ENCODE measurements at places on chromosomes 3 and 15.

DNA sequence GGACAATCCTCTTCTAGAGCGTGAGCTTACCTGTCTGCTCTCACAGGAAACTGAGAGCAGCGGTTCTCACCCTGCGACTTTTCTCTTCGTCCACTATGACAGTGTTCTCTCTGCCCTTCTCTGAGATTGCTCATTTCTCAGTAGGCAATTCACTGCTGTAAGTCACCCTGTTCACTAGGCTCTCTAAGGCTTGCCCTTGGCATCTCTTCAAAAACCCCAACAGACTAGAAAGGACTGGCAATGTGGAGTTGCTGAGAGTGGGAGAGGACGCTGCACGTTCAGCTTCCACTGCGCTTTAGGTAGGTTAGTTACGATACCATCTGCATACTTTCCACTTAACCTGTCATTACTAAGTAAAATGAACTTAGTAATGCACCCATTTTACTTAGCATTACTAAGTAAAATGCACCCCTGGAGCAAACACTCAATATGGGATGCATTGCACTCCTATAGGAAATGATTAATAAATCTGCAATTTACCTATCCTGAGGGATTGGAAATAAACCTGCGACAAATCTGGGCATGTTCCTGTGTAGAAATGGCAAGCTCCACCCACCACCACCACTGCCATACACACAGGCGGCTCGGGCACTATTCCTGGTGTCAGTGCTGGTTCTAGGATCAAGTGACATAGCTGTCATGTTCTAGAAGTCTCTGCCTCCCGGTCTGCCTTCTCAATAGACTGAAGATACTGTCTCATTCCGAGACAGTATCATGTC lies 21.4 kb downstream of the XPC start:
- no peak for DNase-seq

- no peak for DNase-seq
These were observed 80.3 kb downstream of the BDH1 start for GRCh38 chr3:197475514-197475913.

- no peak for DNase-seq
These were observed 31.6 kb downstream of the LRIG1 start for GRCh38 chr3:66469220-66469640.

DNA sequence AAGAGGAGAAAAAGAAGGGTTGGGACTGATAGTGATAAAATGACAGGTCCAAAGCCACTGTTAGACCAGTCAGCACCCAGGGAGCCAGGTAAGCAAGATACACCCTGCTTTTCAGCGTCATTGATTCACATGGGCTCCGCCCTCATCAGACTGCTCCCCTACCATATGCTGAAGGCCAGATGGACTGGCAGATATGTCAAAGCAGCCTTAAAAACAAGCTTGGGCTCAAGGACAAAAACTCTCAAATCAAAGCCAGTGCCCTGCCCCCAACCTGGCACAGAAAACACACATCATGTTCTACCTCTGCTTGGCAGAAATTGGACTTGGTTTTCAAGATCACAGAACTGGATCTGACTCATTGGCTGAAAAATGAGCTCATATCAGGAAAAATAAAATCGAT lies 33.4 kb downstream of the SH3BP5 start:
- no peak for DNase-seq

- peak; percentile 15 for DNase-seq
These were observed 9.3 kb downstream of the VEPH1 start for GRCh38 chr3:157493627-157494550.

DNA sequence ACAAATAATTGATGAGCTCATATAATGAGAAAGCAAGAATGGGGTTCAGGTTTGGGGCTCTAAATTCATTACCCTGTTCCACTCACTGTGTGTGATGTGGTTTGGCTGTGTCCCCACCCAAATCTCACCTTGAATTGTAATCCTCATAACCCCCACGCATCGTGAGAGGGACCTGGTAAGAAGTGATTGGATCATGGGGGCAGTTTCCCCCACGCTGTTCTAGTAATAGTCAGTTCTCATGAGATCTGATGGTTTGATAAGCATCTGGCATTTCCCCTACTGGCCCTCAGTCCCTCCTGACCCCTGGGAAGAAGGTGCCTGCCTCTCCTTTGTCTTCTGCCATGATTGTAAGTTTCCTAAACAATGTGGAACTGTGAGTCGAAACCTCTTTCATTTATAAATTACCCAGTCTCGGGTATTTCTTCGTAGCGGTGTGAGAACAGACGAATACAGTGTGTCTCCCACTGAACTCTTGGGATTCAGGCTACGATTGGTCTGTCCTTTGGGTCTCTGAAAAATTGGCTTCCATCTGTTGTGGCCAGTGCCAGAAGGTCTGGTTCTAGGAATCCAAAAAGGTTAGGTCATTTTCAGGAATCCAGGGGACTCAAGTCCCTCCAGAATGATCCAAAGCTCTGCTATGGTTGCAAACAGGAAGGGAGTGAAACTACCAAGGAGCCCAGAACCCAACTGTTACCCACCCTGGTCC lies 87.7 kb downstream of the XXYLT1 start:
- no peak for DNase-seq

DNA sequence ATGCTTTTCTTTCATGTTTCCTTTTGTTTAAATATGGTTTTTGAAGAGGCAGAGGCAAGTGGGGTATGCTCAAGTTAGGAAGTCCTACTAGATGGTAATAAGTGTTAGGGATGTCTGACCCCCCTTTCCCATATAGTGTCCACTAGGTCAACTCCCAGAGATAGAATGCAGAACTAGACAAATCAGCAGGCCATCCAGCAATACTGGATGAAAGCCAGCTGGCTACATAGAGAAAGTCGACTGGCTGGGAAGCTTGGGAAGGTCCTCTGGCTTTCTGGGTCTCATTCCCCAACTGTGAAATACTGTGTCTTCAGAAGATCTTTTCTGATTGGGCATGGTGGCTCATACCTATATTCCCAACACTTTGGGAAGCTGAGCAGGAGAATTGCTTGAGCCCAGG lies 113.8 kb downstream of the SNRK start:
- DNase-seq, result no peak

- no peak for DNase-seq
These were observed 12.3 kb downstream of the SPTBN5 start for GRCh38 chr15:41881550-41881919.

GRCh38 chr3:36259580-36259979 lies 120.7 kb upstream of the STAC start:
- DNase-seq, result no peak

DNA sequence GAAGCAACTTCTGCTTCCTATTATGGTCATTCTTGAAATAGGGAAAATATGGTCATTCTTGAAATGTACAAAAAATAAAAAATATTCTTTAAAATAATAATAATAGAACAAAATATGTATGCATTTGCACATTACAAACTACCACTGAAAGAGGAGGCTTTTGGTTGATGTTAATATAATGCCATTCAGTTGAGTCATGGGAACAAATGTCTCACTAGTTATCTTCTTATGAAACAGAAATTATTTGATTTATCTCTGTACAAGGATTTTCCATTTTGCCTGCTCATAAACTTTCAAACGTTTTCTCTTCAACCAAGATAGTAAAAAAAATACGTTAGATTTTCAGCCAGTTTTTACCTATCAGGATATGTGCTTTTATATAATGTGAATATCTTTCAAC lies 1662.7 kb downstream of the OTOL1 start:
- DNase-seq, result no peak

- no peak for DNase-seq
These were observed 114.6 kb downstream of the TUSC7 start for GRCh38 chr3:116824208-116824607.

DNA sequence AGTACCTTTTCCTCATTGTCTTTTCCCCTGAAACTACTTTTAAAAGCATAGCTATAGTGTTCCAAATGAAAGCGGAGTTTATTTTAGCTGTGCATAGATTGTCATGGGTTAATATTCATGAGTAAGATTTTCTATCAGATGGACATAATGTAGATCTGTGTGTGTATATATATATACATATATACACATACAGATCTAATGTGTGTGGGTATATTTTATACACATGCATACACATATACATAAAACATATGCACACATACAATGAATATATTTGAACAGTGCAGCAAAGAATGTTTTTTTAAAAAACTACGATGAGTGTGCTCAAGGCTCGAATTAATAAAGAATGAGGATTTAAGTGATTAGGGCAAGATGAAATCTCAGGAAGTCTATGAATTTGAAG lies 328.3 kb upstream of the IL12A start:
- no peak for DNase-seq

DNA sequence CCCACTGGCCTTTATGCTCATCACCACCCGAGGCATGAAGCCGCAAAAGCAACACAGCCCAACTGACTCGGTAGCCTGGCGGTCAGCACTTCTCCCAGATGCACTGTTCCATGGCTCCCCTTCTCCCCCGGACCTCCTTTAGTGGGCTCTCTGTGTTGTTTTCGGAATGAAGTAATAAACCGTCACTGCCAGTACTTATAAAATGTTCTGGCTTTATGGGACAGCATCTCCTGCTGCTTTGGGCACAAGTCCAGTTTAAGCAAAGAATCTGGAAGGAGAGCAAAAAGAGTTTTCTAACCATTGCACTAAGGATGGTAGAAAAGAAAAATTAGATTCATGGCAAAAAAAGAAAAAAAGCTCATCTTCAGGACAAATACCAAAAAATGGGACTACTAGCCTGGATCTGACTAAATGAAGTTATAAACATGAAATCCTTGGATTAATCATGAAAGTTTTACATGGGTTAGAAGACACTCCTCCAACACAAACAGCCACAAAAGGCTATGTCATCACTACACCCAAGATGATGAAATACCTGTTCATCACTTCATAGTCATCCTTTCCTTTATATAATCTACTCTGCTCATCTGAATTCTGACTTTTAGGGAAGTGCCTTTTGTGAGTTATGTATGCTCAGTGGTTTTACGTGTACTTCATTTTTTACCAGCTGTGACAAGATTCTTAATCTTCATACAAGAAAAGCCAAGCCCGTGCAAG lies 89.5 kb upstream of the UBE2E2 start:
- no peak for DNase-seq

DNA sequence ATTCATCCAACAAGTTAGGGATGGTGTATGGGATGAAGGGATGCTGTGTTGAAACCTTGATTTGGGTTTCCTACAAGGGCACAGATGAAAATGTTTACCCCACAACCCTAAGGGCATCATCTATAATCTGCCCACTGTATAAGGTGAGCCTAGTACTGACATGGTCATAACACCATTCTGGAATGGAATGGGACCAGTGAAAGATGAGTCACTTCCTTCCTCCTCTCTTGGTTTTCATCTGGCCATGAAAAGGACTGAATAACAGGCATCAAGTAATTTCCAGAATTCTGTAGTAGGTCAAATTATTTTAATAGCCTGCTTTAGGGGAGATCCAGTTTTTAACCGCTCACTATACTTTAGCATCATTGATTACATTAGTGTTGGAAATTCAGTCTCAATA lies 538.6 kb downstream of the NR2F2 start:
- DNase-seq, result peak; percentile 12

- DNase-seq, result no peak
These were observed 463.1 kb downstream of the FHIT start for GRCh38 chr3:60788185-60788584.

GRCh38 chr3:125165189-125165947 lies 47.2 kb downstream of the SLC12A8 start:
- peak; percentile 55 for DNase-seq

GRCh38 chr3:54033761-54034160 lies 88.6 kb upstream of the CACNA2D3 start:
- no peak for DNase-seq

DNA sequence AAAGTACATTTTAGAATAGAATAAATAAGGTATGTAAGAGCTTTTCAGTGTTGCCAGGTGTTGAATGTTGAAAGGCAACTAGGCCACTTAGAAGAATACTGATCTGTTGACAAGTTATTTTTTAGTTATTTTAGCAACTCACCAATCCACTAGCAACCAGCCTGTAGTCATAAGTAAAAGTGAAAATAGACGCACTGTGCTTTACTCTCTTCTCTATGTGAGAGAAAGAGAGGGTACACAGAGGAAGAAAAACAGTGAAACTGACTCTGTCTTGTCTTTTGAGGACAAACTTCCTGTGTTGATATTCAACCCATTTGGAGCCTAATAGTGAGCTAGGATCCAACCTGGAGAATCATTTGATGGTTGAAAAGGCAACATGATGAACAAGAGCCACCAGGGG lies 327.1 kb upstream of the GOLIM4 start:
- no peak for DNase-seq

DNA sequence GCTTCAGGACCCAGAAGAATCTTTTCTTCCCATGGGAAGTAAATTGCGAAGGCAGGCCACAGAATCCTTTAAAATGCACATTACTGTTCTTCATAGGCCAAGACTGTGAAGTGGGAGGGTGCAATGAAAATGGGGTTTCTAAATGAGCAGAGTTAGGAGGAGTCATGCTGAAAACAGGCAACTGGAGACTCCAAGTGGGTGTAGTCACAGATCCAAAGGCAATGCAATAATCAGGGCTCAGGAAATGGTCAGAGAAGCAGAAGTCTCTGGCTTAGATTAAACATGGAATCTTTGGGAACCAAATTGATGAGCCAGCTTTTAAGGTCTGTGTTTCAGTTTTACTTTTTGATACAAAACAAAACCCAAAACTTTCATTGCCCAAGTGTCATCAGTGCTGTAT lies 37.6 kb downstream of the HHLA2 start:
- DNase-seq, result no peak

DNA sequence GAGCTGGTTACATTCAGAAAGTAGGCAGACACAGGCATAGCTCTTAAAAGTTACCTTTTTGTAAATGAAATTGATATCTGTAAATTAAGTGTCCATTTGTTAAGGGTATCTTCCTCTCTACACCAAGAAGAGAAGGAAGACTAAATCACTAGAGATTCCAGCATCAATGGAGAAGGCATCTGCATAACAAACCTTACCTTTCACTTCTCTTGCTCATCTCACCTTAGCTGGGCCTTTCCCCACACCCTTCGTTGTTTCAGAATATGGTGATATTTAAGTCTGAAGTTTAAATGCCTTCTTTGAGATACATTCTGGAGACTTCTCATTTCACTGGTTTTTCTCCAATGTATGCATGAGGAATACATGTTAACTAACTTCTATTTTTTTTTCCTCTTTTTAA lies 54.5 kb upstream of the TGFBR2 start:
- no peak for DNase-seq

- DNase-seq, result no peak
These were observed 58.7 kb downstream of the FOXB1 start for GRCh38 chr15:60062826-60063225.

DNA sequence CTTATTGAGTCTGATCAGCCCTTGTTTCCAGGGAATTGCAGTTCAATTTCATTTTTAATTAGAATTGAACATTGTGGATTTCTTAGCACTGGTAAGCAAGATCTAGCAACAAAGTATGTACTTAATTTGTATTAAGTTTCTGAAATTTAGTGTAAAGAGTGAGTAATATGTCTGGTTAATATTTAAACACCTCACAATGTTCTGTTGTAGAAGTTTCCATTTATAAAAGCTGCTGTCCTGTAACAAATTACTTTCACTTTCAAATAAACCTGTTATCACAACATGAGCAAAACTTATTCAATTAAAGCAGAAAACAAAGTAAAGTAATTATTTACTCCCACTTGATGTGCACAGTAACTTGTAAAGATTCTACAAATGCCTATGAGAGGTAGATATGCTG lies 448.5 kb downstream of the NAALADL2 start:
- DNase-seq, result no peak

GRCh38 chr3:47994180-47994579 lies 22.0 kb downstream of the MAP4 start:
- DNase-seq, result no peak

All from urothelium cell line (cell line).